Brain (organoid and tissue), 16 donors: ENCODE measurements at places on chromosomes 4 and X. TPM values are rescaled to one million over a fixed set of nuclear protein-coding genes. Genes with fewer than 3 reads are reported as not detected.

Gene GAGE12G
- not detected for polyA plus RNA-seq

DNA sequence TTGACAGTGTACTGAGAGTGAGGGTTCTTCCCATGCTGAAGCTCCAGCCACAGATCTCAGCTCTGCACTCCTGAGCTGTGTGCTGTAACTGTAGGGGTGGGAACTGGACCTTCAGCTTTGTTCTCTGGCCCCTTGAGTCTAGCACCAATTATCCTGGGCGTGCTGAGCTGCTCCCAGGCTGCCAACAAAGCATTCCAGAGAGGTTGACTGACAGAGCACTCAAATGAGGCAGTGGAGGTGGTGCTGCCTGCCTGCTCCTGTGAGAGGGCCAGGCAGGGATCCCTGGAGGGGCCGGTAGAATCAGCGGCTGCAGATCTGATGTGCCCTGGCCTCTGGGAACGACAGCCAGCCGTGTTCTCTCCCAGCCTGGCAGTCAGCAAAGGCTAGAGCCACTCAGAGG is 375.7 kb upstream of the AADAT start:
- no peak for DNase-seq

Gene SSX4
- not detected for polyA plus RNA-seq

- DNase-seq = no peak
Observed at GRCh38 chr4:137543198-137543597, 10.9 kb upstream of the PCDH18 start.

- no peak for DNase-seq
Observed at GRCh38 chr4:17008834-17009345, 110.4 kb upstream of the LDB2 start.

DNA sequence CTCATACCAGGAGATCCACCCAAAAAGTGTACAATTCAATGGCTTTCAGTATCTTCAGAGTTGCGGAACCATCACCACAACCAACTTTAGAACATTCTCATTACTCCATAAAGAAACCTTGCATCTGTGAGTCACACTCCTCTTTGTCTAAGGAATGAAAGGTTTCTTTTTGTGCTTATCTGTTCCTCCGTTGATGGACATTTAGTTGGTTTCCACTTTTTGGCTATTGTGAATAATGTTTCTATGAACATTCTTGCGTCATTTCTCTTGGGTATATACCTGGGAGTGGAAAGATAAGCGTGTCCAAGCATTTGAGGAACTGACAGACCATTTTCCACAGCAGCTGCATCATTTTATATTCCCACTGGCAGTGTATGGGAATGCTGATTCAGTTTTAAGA is 10.6 kb downstream of the FAM184B start:
- DNase-seq = no peak
